ENCODE measurements at places on chromosomes 16 and 17.

GRCh38 chr16:73125850-73126524 is 78.1 kb upstream of the ZFHX3 start:
- no peak for DNase-seq

GRCh38 chr17:45409659-45410076 is 23.0 kb downstream of the ARHGAP27 start:
- no peak for DNase-seq

GRCh38 chr17:82392941-82393340 is 21.4 kb downstream of the UTS2R start:
- no peak for DNase-seq

DNA sequence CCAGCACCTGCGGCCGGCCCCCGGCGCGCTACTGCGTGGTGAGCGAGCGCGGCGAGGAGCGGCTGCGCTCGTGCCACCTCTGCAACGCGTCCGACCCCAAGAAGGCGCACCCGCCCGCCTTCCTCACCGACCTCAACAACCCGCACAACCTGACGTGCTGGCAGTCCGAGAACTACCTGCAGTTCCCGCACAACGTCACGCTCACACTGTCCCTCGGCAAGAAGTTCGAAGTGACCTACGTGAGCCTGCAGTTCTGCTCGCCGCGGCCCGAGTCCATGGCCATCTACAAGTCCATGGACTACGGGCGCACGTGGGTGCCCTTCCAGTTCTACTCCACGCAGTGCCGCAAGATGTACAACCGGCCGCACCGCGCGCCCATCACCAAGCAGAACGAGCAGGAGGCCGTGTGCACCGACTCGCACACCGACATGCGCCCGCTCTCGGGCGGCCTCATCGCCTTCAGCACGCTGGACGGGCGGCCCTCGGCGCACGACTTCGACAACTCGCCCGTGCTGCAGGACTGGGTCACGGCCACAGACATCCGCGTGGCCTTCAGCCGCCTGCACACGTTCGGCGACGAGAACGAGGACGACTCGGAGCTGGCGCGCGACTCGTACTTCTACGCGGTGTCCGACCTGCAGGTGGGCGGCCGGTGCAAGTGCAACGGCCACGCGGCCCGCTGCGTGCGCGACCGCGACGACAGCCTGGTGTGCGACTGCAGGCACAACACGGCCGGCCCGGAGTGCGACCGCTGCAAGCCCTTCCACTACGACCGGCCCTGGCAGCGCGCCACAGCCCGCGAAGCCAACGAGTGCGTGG is 1.5 kb downstream of the NTN1 start:
- DNase-seq = no peak

GRCh38 chr16:57446531-57447185 is 527 bp downstream of the CIAPIN1 start:
- no peak for DNase-seq

DNA sequence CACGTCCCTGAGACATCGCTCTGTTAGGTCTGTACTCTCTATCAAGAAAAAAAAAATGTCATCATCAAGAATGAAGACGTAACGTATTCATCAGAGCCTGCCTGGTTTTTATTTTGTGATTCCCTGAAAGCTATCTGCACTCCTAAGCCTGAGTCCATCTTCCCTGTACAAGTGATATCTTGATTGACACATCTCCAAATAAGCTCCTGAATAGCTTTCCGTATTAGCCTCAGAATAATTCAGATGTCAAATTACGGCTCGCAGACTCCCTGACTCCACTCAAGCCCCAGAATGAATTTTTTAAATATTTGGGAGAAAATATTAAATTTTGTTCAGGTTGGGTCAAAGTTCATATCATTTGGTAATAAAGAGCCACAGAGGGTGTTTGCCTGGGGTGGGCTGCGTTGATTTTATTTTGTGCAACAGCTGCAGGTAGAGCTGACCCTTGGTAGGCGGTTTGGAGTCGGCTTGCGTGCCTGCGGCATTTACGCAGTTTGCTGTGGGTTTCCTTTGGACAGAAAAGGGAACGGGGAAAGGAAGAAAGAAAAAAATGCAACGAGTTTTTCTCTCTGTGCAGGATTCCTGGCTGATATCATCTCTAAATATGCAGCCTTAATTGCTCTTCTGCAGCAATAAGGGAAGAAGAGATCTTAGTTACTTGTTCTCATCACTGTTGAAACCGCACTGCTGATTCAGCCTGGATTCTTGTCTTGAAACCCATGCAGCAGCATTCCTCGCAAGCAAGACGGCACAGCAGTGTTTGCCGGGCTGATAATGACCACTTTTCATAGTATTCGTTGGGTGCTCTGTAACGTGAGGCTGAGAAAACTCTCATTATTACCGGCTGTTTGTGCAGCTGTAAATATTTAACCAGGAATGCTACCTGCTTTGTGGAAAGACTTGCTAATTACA is 114.7 kb downstream of the IRX3 start:
- peak; percentile 21 for DNase-seq

DNA sequence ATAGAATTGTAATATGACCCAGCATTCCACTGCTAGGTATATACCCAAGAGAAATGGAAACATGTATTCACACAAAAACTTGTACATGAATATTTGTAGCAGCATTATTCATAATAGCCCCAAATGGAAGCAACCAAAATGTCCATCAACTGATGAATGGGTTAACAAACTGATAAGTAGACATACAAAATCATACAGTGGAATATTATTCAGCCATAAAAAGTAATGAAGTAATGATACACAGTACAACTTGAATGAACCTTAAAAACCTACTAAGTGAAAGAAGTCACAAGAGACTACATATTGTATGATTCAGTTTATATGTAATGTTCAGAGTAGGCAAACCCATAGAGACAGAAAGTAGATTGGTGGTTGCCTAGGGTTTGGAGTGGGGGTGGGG is 40.5 kb upstream of the GOSR1 start:
- DNase-seq = no peak

DNA sequence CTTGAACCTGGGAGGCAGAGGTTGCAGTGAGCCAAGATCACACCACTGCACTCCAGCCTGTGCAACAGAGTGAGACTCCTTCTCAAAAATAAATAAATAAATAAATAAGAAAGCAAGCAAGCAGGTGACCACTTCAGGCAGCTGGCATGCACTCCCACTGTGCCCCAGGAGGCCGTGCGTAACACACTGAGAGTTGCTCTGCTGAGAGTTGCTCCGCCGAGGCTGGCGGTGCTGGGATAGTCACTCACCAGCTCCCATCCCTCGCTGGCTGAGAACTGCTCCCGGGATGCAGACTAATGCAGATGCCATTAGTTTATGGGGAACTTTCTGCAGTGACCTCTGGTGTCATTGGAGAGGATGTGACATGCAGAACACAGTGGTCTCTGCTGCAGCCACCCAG is 105.7 kb upstream of the PLCG2 start:
- no peak for DNase-seq

GRCh38 chr17:73274490-73274889 is 12.8 kb upstream of the CPSF4L start:
- no peak for DNase-seq

GRCh38 chr16:29665294-29666077 is 2.4 kb downstream of the SPN start:
- no peak for DNase-seq

DNA sequence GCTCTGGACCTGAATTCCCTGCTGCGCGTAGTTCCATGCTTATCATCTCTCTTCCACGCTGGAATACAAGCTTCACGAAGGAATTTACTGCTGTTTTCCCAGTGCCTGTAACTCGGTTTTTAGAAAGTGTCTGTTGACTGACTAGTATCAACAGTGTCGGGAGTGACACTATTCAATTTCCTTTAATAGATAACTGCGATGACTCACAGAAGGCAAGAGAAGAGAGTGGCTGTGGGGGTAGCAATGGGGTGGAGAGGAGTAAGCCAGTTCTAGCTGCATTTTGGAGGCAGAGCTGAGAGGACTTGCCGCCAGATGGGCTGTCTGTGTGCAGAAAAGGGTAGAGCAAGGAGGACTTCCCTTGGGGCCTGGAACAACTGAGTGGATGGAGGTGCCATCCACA is 25.2 kb downstream of the B4GALNT2 start:
- DNase-seq = no peak

GRCh38 chr17:34347063-34347462 is 9.2 kb upstream of the CCL13 start:
- no peak for DNase-seq

Measured in left lung (tissue), 14 donors.